Left renal pelvis (tissue), 4 donors: ENCODE measurements at places on chromosomes 3 and 15. TPM values are rescaled to one million over a fixed set of nuclear protein-coding genes. Genes with fewer than 3 reads are reported as not detected.
A peak's percentile ranks its signal among the peaks of the same experiment; 100 is the strongest.

The INSYN1 gene
- polyA plus RNA-seq = 17.1 TPM

The KCNMB2 gene
- 25.2 TPM for polyA plus RNA-seq

The FMN1 gene
- 15.6 TPM for polyA plus RNA-seq

The MUC20 gene
- 28.0 TPM for polyA plus RNA-seq

The GTF2A2 gene
- polyA plus RNA-seq = 138 TPM

The MANF gene
- polyA plus RNA-seq = 109 TPM

- DNase-seq = no peak
These were observed 154.3 kb downstream of the NSMCE3 start for GRCh38 chr15:29115093-29115991.

DNA sequence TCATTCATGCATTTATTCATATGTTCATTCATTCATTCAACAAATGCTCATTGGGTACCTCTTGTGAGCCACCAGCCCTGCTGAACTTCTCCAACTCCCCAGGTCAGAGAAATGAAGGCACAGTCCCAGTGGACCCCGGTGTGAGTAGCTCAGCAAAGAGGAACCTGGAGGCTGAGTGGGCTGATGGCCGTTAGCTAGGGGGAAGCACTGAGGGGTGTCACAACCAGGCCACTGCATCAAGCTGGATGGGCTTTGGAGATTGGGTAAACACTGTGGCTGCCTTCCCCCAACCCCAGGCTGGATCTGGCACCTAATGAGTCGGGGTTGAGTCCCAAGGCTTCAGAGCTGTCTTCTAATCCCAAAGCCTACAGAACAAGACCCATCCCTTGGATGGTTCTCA, 12.1 kb upstream of the ALAS1 start:
- DNase-seq = no peak

DNA sequence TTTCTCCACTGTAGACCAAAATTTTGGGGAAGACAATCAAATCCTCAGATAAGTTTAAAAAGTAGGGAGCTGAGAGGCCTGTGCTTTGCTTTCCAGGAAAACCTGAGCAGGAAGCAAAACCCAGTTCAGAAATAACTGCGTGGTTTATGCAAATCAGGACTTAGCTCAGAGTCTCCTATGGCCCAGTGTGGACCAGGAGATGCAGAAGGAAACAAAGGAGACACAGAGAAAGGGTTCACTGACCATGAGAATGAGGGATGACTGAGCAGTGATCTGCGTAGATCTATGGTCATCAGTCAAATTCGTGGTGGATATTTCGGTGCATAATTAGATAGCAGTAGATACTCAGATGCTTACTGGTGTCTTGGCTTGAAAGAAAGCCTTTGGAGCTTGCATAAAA, 196.6 kb downstream of the TPRG1 start:
- no peak for DNase-seq

DNA sequence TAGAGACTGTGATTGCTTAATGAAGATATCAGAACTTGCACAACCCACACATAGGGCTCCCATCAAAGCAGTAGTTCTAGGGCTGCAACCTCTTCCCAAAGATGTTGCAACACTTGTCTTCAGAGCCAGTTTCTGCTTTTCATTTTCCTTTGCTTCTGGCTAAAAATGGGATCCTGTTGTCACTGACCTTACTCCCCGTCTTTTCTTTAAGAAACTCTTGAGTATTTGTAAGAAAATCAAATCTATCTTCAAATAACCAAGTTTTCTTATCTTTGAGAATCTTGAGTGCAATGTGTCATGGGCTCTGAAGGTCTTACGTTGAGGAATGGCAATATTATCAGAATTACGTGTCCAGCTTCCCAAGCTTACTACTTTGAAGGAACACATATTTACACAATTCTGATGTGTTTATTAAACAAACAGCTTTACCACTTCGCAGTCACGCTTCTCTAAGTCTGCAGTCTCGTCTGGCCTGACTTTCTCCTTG, 24.1 kb downstream of the CACNA1D start:
- no peak for DNase-seq

DNA sequence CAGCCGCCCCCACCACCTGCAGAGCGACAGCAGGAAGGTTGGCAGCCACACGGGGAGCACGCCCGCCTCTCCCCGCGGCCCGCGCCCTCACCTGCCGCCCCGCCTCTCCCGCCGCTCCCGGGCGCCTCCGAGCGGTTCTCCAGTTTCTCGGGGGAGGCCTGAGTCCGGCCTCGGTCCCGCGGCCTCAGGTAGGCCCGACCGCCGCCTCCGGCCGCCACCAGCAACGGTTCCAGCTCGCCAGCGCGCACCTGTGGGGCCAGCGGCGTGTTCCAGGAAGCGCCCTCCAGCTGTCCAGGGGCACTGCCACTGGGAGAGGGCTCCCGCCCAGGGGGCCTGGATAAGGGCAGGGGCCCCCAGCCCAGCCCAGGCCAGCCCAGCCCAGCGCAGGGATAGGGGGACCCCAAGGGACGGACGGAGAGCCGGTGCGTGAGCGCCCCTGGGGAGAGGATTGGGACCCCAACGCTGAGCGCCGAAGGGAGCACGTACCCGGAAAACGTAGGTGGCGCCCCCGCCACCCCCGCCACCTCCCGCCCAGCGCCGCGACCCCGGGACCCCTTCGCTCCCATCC, 2.2 kb downstream of the LTK start:
- no peak for DNase-seq

DNA sequence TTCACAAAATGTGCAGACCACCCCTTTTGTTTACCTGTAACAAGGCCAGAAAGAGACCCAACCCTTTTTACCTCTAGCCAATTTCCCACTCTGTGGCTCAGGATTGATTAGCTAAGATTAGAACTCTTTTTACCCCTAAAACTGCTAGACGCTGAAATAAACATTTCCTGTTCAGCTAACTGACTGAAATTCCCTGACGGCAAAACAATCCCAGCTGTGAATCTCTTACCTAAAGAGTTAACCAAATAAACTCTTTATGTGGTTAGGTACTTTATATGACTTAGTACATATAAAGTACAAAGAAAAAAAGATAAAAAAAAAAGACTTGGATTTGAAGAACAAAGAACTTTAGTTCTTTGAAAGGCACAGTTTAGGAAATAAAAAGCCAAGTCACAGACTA, 988.7 kb downstream of the FHIT start:
- no peak for DNase-seq

DNA sequence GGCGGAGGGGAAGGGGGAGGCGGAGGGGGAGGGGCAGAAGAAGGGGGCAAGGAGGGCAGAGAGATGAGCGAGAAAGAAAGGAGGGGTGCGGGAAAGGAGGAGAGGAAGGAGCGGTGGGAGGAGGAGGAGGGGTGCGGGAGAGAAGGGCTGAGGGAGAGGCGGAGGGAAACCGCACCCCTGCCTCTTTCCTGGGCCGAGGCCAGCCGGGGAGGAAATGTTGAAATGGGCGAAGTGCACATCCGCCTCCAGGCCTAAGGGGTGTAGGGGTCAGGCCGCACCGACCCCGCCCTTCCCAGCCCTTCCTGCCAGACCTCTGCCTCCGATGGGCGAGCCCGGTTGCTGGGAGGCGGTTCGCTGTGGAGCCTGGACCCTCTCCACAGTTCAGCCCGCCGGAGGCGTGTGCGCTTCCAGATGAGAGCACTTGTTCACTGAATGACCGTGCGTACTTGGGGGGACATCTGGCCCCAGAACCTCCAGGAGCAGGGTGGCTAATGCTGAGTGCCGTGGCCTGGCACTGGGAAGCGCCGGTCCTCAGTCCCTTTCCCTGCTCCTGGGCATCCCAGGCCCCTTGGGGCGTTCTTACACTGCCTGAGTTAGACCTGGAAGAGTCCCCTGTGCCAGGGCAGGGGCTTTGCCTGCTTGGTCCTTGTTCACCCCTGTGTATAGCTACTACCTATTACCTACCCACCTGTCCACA, 110.3 kb upstream of the KLF13 start:
- DNase-seq = peak; percentile 45

GRCh38 chr15:20341901-20342600, 199.5 kb downstream of the GOLGA6L6 start:
- no peak for DNase-seq

DNA sequence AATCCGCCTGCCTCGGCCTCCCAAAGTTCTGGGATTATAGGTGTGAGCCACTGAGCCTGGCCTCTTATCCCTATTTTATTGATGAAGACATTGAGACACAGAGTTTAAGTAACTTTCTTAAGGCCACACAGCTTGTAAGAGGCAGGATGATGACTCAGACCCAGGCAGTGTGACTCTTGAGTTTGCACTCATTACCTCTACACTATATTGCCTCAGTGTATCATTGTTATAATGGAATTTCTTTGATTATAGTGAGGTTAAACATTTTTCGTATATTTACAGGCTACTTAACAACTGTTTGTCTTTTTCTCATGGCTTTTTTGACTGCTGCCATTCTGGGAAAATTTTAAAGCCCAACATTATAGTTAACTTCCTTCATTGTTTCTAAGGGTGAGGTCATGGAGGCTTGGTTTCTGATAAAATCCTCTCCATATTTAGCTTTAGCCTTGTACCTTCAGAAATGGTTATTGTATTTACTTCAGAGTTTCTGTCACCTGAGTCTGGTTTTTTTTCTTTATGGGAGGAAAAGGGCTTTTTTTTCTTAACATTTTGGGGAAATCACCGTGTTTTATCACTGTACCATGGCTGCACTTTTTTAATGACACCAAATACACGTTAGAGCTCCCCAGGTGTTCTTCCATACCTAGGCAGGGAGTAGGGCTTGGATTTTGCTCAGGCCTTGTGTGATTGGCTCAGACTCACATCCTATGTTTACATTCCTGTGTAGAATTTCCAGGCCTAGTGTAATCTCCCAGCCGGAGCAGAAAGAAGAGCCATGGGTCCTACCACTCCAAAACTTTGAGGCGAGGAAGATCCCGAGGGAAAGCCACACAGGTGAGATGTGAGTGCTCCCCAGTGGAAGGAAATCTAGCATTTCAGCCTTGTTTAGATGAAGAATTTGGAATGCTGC, 6.3 kb downstream of the ZNF774 start:
- DNase-seq = no peak

- DNase-seq = no peak
These were observed 247.4 kb downstream of the SHOX2 start for GRCh38 chr3:157858821-157859220.

GRCh38 chr3:101827211-101828174, 21.8 kb upstream of the NFKBIZ start:
- DNase-seq = no peak

GRCh38 chr3:20837676-20838302, 651.8 kb upstream of the SGO1 start:
- no peak for DNase-seq

DNA sequence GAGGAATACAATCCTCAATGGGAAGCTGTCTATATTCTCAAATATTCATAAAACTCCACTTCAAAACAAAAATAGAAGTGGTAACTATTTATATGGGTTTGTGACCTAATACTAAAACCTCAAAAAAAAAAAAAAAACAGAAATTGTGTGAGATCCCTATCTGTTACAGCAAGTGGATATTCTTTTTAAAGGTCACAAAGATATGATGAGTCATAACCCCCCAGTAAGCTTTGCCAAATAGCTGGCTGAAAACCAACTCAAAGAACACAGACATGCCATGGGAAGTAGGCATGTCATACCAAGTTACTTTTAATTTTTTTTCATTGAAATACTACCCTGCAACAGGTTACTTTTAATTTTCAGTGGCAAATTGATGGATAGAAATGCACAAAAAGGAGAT, 62.5 kb downstream of the CBLB start:
- DNase-seq = no peak

DNA sequence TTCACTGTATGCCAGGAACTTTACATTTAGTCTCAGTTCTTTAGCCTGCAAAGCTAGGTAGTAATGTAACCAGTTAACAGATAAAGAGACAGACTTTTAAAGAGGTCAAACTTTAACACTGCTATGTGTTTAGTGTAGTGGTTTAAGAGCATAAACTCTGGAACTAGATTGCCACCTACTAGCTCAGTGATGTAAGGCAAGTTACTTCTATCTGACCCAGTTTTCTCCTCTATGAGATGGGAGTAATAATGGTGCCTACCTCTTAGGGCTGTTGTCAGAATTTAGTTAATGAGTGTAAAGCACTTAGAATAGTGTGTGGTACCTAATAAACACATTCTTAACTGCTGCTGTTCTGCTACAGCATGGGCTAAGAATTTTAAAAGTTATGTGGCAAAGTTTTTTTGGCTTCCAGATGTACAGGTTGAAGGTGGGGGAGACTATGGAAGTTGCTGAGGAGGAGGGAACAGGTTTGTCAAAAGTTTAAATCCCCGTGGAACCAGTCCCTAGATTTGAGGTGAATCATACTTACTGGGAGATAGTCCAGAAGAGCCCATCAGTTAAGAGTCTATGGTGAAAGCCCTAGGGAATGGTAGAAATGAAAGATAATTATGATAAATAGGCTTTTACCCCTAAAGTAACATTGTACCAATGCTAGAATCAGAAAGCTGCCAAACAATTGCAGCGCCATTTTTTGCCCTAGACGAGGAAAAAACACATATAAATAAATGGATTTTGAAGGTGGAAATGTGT, 13.9 kb downstream of the TSC22D2 start:
- no peak for DNase-seq

DNA sequence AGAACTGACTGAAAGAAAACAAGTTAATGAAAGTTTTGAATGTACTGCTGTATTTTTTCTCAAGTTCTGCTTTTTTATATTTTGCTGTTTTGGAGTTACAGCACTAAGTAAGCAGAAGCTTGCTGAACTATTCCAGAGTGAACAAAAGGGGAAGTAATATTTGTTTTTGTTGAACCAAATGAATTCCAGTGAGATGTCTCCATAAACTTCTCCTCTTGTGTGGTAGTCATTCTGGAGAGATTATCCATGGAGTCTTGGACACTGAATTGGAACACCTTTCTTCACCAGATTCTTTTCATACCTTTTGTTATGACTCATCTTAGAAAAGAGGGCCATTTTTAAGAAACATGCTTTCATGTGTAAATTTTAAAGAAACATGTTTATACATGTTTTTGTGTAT, 8.8 kb downstream of the ANKUB1 start:
- DNase-seq = no peak

DNA sequence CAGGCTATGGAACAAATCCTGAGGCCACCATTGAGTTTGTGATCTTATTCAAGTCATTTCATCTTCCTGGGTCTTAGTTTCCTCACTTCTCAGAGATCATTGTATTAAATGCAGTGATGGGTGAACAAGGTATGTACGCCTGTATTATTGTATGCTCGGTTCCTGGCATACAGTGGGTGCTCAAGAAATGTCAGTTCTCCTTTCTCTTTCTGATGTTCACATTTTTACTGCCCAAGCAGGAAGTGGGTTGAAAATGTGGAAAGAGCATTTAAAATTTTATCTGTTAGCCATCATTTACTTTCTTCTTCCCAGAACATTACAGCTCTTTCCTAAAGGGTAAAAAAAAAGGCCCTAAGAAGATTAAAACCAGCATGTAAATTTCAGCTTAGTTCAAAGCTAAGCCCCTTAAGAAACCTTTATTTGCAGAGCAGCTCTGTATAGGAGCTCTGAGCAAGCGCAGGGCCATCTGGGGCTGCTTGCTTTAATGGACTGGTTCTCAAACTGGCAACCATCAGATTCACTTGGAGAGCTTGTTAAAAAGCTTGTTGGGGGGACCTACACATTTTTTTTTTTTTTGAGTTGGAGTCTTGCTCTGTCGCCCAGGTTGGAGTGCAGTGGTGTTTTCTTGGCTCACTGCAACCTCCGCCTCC, 179.4 kb downstream of the CHST2 start:
- no peak for DNase-seq

DNA sequence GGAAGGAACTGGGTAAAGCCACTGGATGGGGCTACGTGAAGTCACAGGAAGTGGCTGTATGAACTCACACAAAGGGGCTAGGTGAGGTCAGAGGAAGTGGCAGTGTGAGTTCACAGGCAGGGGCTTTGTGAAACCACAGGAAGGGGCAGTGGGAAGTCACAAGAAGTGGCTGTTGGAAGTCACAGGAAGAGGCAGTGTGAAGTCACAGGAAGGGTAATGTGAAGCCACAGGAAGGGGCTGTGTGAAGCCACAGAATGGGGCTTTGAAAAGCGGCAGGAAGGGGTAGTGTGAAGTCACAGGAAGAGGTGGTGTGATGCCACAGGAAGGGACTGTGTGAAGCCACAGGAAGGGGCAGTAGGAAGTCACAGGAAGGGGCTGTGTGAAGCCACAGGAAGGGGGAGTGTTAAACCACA, 34.6 kb downstream of the GASK1A start:
- no peak for DNase-seq
